ENCODE measurements at places on chromosomes 13 and 19. TPM values are rescaled to one million over a fixed set of nuclear protein-coding genes. Genes with fewer than 3 reads are reported as not detected.
A peak's percentile ranks its signal among the peaks of the same experiment; 100 is the strongest.

The BRME1 gene
- 1.6 TPM for total RNA-seq

The ZNF432 gene
- 13.4 TPM for total RNA-seq

DNA sequence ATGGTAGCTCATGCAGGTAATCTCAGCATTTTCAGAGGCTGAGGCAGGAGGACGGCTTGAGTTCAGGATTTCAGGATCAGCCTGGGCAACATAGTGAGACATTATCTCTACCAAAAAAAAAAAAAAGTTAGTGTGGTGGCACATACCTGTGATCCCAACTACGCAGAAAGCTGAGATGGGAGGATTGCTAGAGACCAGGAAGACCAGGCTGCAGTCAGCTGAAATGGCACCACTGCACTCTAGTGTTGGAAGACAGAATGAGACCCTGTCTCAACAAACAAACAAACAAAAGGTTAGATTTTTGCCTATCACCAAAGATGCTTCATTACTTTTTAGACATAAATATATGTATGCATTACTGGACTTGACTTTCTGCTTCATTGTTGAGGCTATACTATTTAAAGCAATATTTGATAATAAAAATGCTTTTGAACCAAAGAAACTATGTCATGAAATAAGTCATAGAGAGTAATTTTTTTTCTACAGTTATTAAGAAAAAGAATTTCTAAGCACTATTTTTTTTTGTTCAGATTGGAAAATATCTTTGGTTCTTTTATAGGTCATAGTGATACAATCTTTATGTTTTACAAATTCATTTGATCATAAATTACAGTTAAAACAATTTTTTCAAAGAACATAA lies 1180.1 kb upstream of the ATXN8OS start:
- H3K27ac ChIP-seq, result no peak overlapping the region
- H3K4me3 ChIP-seq, result no peak overlapping the region
- H3K27me3 ChIP-seq, result no peaks in the 10 kb centered on the region
- no peaks in the 10 kb centered on the region for H3K4me1 ChIP-seq
- no peak for DNase-seq

GRCh38 chr13:77323858-77324257 lies 3.0 kb downstream of the MYCBP2 start:
- H3K4me1 ChIP-seq, result peaks cover 4% of the 10 kb centered on the region
- no peak overlapping the region for H3K27ac ChIP-seq
- no peak for DNase-seq
- H3K36me3 ChIP-seq, result no peaks in the 10 kb centered on the region

- H3K4me3 ChIP-seq, result no peak overlapping the region
- H3K36me3 ChIP-seq, result no peaks in the 10 kb centered on the region
- no peak for DNase-seq
These were observed 25.6 kb downstream of the MAST3 start for GRCh38 chr19:18122860-18123795.

DNA sequence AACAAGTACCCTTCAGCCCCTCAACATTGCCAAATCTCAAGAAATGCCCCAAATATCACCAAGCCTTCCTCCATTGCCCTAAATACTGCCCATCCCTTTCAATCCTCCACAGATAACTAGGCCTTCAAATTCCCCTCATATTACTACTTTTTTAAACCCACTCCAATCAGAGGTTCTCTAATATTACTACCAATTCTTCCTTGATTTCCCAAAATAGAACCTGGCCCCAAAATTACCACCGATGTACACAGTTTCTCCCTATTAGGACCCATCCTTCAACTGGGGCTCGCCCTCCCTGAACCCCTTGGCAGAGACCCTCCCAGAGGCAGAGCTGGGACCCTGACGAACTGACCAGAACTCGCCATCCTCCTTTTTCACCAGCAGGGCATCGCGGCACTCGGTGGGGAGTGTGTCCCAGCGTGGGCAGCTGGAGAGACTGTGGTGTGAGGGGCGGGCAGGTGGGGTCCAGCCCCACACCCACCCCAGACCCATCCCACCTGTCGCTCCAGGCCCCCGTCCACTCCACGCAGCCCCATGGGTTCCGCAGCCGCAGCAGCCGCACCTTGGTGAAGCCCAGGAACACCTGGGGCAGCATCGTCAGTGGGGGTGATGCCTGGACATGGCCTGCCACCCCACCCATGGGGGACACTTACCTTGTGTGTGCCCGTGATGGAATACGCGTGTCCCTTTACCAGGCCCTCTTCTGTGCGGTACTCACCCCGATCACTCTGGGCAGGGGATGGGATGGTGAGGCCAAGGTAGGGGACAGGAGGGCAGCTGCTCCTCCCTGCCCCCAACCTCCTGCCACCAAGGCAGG lies 6.1 kb downstream of the CAPN12 start:
- H3K27ac ChIP-seq, result no peak overlapping the region
- no peaks in the 10 kb centered on the region for H3K36me3 ChIP-seq

DNA sequence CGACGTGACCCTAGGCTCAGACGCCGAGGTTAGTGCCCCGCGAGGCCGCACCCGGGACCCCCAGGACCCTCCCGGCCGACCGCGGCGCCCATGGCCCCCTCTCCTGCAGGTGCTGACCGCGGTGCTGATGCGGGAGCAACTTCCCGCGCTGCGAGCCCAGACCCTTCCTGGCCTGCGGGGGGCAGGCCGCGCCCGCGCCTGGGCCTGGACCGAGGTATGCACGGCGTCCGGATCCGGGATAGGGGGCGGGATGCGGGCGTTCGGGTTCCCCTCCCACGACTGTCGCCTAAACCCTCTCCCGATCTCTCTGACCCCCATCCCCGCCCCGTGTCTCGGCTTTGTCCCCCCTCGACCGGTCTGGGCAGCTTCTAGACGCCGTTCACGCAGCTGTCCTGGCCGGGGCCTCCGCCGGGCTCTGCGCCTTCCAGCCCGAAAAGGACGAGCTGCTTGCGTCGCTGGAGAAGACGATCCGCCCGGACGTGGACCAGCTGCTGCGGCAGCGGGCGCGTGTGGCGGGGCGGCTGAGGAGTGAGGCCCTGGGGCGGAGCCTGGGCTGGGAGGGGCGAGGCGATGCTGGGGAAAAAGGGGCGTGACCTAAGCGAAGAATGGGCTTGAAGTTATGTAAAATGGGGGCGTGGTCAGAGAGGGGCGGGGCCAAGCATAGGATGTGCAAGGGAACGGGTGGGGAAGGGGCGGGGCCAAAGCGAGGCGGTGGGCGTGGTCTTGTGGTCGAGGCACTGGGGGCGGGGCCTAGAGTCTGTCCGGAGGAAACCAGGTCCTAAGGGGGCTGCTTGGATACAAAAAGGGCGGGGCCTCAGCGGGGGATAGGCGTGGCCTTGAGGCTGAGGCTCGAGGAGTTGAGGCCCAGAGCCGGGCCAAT lies 16.0 kb upstream of the COLGALT1 start:
- no peaks in the 10 kb centered on the region for H3K36me3 ChIP-seq
- H3K27ac ChIP-seq, result peak overlapping the region; percentile 55
- H3K4me1 ChIP-seq, result peaks cover 4% of the 10 kb centered on the region
- H3K4me3 ChIP-seq, result peak overlapping the region; percentile 78

DNA sequence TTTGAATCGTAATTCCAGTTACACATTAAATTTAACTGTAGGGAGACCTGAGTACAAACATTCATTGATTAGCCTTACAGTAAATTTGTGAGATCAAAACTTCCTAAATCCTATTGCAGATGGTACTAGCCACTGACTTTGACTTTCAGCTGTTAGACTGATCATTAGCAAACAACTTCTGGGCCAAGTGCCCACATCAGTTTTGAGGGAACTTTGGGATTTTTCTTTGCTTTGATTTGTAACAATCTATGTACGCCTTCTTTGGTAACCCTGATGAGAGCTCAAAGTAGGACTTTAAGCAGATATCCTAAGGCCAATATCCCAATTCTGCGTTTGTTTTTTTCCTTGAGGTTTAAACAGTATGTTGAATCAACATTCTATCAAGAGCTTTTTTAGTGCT lies 131.5 kb downstream of the DLEU7 start:
- no peak overlapping the region for H3K4me3 ChIP-seq
- DNase-seq, result no peak
- no peaks in the 10 kb centered on the region for H3K4me1 ChIP-seq
- no peaks in the 10 kb centered on the region for H3K27me3 ChIP-seq
- no peaks in the 10 kb centered on the region for H3K36me3 ChIP-seq

- no peaks in the 10 kb centered on the region for H3K4me1 ChIP-seq
- no peak for DNase-seq
- no peaks in the 10 kb centered on the region for H3K36me3 ChIP-seq
- H3K27me3 ChIP-seq, result no peaks in the 10 kb centered on the region
These were observed 1049.0 kb downstream of the OLFM4 start for GRCh38 chr13:54077569-54077968.

GRCh38 chr19:18419699-18420460 lies 682 bp downstream of the SSBP4 start:
- no peaks in the 10 kb centered on the region for H3K27me3 ChIP-seq
- no peak for DNase-seq
- peak overlapping the region; percentile 73 for H3K4me3 ChIP-seq
- peaks cover 34% of the 10 kb centered on the region for H3K4me1 ChIP-seq
- no peaks in the 10 kb centered on the region for H3K36me3 ChIP-seq

- no peaks in the 10 kb centered on the region for H3K36me3 ChIP-seq
- DNase-seq, result no peak
- H3K4me1 ChIP-seq, result no peaks in the 10 kb centered on the region
- H3K4me3 ChIP-seq, result no peak overlapping the region
- H3K27ac ChIP-seq, result no peak overlapping the region
These were observed 76.5 kb downstream of the FGF14 start for GRCh38 chr13:102325321-102325720.

Data from breast epithelium (tissue), 4 donors.